ENCODE measurements at places on chromosomes 6 and 20. TPM values are rescaled to one million over a fixed set of nuclear protein-coding genes. Genes with fewer than 3 reads are reported as not detected.

DNA sequence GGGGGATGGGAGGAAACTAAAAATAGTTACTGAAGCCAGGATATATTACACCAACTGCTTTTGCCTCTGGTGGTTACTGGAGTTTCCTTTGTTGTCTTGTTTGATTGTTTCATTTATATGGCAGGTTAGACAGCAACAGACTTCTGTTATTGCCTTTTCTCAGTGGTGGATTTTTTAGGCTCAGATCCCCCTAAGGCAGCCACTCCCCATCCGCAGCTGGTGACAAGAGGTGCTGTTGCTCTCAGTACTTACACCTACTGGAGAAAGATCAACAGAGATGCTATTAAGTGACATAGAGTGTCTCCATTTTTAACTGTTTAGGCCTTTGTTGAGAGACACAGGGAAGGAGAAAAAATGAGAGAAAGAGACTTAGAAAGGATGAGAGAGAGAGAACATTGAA lies 552.1 kb downstream of the PKHD1 start:
- no peak for DNase-seq

GRCh38 chr6:126176282-126176681 lies 163.6 kb upstream of the CENPW start:
- no peak for DNase-seq

DNA sequence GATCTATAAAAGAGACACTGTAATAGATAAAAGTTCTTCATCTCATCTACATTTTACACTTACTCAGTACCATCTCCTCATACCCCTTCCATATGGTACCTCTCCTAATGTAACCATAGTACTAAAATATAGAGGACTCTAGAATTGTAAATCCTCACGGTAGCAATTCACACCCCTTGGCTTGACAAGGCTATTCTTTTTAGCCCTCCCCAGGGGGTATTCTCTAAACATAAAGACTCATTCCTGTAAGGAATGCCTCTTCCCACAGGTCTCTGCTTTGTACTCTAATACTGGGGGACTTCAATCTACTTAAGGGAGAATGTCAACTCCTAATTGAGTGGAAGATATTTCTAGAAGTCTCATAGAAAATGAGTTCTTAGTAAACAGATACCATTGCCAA lies 85.9 kb downstream of the VIP start:
- DNase-seq = no peak

Gene HLA-DRA
- polyA plus RNA-seq = 0.21 TPM

DNA sequence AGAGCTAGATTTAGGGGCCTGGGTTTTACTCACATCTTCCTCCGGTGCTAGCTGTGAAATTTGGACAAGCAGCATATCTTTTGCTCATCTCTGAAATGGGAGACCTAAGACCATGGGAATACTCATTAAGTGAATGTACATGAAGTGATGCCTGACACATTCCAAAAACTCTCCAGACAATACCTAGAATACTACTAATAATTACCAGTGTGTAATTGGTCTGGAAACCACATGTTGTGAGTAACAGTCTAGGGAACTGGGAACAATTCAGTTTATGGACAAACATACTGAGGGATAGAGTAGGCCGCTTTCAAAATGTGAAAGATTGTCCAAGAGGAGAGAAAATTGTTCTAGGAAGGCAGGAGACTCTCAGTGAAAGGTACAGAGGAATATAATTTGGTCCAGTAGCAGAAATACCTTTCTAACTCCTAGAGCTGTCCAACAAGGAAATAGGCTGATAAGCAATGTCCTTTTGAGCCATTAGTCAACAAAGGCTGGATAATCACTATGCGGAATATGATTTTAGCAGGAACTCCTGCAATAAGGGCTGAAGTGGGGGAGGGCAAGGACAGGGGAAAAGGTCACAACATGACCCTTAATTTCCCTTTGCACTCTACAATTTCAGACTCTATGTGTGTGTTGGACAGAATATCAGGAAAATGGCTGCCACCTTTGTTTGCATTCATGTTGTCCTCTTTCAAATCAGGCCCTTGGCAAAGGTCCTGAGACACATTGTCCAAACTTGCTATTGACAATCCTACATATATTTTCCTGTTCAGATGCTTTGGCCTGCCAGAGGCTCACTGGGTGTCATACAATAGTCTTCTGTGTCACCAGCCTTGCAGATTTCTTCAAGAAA lies 315.4 kb downstream of the PLCB1 start:
- no peak for DNase-seq

Gene SNAI1
- polyA plus RNA-seq = not detected

GRCh38 chr6:104540743-104541142 lies 319.0 kb downstream of the HACE1 start:
- DNase-seq = no peak

DNA sequence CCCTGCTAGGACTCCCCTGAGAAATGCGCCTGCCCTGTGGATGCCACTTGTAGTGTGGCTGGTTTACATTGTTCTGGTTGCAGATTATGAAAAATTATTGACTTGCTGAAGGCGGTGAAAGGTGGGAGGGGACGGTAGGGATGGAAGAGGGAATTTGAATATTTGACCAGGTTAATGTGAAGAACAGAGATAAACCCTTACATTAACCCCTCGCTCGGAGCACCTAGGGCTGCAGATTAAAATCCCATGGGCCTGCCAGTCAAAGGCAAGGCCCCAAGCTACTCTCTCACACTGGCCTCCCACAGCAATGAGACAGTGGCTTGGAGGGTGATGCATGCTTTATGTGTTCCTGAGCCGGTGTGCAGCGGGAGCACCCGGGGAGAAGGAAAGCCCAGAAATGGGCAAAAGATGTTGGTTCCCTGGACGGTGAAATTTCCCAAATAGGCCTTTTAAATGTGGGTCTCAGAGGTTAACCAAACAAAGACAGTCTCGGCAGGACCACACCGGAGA lies 2.5 kb downstream of the FOXF2 start:
- DNase-seq = no peak

DNA sequence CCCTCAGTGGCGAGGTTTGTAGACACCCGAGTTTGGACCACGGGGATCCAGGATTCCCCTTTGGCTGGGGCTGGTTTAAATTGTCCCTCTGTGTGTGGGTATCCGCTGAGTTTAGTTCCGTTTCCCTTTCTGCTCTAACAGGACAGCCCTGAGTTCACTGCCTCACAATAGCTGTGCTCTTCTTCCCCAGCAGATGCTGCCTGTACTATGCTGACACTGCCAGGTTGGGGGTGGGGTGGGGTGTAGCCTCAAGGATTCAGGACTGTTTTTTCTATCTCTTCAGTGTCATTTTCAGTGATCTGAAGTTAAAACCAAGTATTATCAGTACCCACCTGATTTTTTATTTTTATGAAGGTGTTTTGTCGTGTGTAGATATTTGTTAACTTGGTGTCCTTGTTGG lies 655.0 kb downstream of the COL12A1 start:
- DNase-seq = no peak

Gene CLPSL2
- polyA plus RNA-seq = not detected

GRCh38 chr6:41437604-41438003 lies 102.2 kb downstream of the NCR2 start:
- DNase-seq = no peak

- DNase-seq = no peak
Measured at GRCh38 chr6:73636048-73636447, 17.7 kb downstream of the SLC17A5 start.

Gene C6orf58
- polyA plus RNA-seq = 0.06 TPM

- DNase-seq = no peak
Measured at GRCh38 chr6:158863646-158864045, 44.5 kb upstream of the EZR start.

DNA sequence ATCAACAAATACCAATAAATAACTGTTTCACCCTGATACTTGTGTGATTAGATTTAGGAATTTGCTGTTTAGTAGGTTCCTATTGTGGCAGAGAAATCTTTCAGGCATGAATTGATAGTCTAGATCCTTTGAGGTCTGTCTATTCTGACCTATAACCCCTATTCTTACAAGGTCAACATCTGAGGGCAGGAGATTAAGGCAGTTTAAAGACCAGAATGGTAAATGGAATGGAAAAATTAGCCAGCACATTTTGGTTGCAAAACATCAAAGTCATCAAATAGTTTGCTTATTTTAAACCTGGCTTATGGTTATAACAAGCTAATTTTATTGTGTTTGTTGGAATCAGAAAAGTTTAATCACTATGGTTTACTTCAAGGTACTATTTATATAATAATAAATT lies 78.4 kb downstream of the LIN28B start:
- DNase-seq = no peak

Gene CASS4
- not detected for polyA plus RNA-seq

Gene OOEP
- polyA plus RNA-seq = not detected

GRCh38 chr6:3380344-3381232 lies 76.3 kb downstream of the SLC22A23 start:
- DNase-seq = no peak

- peak; percentile 67 for DNase-seq
Measured at GRCh38 chr6:144335914-144336313, 50.8 kb downstream of the UTRN start.

DNA sequence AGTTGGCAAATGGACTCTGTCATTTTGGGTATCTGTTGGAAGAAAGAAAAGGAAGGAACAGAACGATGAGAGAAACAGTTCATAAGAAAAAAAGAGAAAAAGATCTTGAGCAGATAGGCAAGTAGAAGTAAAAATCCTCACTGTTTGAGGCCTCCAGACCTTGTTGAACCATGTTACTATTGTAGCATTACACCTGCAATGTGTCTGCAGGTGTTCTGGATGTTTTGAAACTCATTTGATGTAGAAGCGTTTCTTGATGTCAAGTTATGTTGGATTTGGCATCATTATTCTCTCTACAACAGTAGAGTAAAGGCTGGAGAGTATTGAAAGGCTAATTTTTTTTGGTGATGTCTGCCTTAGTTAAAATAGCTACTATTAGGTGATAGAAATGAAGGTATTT lies 108.7 kb downstream of the CARMIL1 start:
- DNase-seq = no peak

DNA sequence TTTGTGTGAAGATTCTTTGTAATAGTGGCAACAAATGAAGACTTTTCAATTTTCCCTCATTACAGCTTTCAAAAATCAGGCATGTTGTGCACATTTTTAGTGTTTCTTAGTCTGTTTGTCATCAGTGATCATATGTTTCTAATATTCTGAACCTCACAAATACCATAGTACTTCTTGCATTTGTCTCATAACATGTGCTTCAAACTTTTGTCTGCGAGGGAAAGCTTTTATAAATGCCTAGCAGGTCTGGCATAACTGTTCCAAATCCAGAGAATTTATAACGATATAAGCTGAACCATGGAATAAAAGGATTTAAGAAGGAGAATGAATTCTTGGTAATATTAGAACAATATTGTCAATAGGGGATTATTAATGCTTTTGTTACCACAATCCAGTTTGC lies 670.2 kb downstream of the RFPL4B start:
- DNase-seq = no peak

- DNase-seq = no peak
Measured at GRCh38 chr6:24026050-24026449, 100.0 kb upstream of the NRSN1 start.

DNA sequence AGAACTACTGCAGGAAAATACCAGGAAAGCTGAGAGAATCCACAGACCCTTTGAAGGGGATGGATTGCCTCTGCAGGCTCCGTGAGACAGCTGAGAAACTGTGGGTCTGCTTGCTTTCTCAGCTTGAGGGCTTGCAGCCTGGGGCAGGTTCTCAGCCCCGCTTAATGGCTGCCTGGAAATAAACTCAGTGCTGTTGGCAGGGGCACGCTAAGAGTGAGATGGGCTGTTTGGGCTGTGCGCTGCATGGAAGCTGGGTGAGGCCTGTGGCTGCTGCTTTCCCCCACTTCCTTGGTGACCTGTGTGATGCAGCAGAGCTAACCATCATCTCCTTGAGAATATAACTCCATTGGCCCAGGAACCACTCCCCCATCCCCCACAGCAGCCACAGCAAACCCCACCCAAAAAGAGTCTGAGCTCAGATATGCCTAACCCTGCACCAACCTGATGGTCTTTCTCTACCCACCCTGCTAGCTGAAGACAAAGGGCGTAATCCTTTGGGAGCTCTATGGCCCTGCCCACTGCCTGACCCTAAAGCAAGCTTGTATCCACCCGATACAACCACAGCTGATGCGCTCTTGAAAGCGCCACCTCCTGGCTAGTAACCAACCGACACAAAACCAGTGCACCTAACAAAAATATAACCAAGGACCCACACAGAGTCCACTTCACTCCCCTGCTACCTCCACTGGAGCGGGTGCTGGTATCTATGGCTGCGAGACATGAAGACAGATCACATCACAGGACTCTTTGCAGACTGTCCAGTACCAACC lies 800.6 kb upstream of the MAP3K7 start:
- DNase-seq = no peak

GRCh38 chr20:50508171-50508755 lies 1.9 kb upstream of the PTPN1 start:
- no peak for DNase-seq

Gene CCN5
- not detected for polyA plus RNA-seq

Gene GPR6
- polyA plus RNA-seq = not detected

Gene HAO1
- polyA plus RNA-seq = not detected

DNA sequence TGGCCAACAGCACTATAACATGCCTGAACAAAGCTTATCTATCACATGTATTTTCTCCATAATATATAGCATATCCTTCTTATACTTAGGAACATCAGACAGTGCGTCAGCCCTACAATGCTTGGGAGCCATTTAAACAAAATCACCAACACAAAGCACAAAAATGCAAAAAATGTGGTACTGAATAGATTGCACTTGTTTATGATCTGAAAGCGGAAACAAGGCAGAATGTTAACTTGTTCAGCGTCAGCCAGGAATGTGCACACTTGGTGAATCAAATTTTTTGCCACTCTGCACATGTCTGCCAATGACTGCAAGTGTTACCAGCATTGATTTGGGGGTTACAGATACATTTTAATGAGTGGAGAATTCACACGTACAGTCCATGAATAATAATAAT lies 14.8 kb downstream of the SLC35A1 start:
- DNase-seq = no peak

GRCh38 chr6:15804164-15805154 lies 141.6 kb upstream of the DTNBP1 start:
- DNase-seq = no peak

DNA sequence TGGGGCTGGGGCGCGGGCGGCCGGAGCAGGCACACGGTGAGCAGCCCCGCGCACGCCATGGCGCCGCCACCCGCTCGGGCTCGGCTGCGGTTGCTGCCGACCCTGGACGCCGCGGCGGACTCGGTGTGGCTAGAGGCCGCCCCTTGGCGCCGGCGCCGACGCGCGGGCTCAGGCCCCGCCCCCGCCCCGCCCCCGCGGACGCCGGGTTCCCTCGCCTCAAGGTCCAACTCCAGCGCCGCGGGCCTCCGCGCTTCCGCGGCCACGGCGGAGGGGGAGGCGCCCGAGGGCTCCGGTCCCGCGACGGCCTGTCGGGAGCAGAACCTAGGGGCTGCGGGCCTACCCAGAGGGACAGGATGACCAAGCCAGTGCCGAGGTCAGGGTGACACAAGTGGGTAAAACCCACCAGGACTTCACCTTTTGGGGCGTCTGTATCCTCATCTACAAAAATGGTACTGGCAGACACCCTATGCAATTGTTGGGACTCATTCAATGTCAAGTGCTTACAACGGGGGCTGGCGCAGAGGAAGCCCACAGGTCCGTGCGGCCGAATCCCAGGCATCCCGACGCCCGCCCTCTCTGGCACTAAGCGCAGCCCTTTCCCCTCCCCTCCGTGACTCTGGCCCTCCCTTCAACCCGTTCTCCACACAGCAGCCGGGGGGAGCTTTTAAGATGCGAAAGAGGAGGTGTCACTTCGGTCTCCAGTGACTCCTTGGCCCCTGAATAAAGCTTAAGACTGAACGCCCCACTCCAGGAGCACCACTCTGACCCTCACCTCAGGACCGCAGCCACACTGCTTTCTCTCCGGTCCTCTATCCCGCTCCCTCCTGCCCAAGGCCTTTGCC lies at the start of gene NECAB3:
Gene NECAB3, minus strand, starts transcription at position 135 of the 842 bp plus-strand sequence. Its CDS starts 76 bp downstream, at position 59.
- DNase-seq = no peak
